Natural killer cell treated with Interleukin-12 subunit alpha and Interleukin-12 subunit beta and Interleukin-15 and Interleukin-18, amount 100 ng/mL, for 72 hours (primary cell): ENCODE measurements at places on chromosomes 2 and 18.

DNA sequence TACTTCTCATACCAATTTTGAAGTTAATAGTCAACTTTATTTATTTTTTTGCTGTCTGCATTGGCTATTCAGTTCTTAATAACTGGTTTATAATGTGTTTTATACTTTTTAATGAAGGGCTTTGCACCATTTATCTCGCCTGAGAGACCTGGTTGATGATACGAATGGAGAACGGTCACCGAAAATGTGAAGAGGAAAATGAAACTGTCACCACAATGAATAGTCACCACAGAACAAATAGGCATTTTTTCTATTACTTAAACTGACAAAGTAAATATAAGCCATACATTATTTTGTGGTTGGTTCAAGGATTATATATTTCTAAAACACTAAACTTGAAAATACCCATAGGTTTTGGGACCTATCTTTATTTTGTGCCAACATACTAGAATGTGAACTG is 20.4 kb downstream of the C18orf54 start:
- DNase-seq = no peak

DNA sequence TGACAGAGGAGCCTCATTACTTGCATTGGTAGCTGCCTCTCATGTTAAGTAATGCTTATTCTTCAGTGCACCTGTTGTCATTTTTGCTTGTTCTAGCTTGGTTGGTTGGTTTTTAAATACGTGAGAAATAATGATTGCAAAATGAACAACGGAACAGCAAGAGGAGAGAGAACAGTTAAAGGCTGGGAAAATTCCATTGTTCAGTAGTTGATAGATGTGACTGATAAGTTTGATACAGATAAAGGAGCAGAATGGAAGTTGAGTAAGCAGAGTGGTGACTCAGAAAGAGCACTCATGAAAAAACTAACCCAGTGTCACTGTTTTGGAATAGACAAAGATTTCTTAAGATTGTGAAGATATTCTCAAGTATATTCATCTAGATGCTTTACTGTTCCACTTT is 50.5 kb downstream of the MTA3 start:
- DNase-seq = no peak

DNA sequence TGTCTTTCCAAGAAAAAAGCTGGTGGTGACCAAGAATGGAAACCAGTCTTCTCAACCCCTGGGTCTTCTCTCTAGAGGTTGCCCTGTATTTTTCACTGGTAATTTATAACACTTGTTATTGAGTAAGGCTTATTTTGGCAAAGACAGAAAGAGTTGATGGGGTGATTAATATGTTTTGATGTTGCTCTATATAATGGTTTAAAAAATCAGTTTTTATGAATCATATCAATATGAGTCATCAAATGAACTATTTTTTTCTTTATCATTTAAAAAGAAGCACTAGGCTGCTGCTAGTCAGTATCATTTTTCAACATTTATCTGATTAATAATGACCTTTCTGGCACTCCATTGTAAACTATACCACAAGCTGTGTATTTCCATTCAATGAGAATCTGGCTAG is 1142.2 kb downstream of the LRP1B start:
- no peak for DNase-seq

DNA sequence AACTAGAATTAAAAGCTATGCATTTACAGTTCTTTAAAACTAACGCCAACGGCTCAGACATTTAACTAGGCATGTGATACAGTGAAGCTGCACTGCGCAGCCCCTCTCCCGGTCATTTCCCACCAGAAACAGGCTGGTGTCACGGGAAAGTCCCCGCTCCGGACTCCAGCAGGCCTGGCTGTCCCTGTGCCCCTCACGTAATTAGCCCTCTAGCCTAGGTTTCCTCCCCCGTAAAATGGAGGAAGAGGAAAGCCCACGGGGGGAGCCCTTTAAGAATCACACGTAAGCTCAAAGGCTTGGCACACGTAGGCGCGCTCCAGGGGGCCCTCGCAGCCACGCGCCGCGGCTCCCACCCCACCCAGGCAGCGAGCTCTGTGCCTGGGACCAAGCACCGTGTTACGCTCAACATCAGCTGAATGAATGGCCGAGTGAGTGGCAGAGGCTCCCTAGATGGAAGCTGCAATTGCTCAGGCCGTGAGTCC is 48.0 kb downstream of the KCNIP3 start:
- peak; percentile 31 for DNase-seq

DNA sequence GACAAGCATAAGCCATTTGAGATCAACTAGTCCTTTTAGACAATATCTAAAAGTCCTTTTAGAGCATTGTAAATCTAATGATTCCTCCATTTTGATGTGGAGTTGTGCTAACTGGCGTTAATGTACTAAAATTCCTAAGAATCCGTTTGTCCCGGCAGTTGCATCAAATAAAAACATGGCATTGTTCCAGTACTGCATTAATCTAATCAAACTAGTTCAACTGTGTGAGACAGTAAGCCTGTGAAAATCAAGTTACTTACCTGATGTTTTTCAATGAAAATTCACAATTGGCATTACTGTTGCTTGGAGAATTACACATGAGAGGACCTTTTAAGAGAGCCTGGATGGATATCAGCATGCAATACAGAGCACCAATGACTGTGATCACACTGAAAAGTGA is 13.3 kb downstream of the TM4SF20 start:
- no peak for DNase-seq

DNA sequence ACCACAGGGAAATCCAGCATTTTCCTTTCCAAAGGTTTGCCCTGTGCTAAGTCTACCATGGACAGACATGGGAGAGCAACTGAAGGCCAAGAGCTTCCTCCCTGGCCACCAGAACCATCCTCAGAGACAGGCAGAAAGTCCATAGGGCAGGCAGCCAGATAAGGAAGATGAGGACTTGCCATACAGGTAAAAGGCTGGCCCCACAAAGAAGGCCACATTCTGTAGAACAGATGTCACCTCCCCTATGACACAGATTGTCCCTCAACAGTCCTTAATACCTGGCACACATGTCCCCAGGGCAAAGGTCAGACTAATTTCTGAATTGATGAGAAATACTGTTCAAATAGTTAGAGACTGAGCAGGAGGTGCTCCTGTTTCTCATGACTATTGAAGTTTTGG is 52.0 kb downstream of the FECH start:
- no peak for DNase-seq
